NCI-H1694 treated with DMSO at 0.1 percent for 48 hours (cell line): ENCODE measurements at places on chromosomes 5 and 9.

DNA sequence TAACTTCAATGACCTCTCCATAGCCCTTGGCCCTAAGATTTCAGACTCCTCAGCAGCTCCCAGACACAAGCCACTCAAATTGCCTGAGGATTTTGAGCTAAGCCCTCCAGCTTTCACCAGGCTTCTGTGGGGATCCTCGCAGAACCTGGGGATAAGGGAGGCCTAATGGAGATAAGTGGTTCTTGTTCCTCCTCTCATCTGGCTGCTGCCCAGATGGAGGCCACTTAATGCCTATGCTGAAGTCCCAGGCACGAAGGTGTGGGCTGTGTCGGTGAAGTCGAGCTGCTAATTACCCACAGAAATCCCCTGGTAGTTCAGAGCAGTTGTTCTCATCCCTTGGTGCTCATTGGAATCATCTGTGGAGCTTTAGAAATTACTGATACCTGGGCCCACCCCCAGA is 10.3 kb upstream of the FAT2 start:
- no peak for DNase-seq

- DNase-seq = no peak
Observed at GRCh38 chr5:121758615-121759014, 93.1 kb upstream of the FTMT start.

GRCh38 chr5:38583500-38583899 is 27.1 kb upstream of the LIFR start:
- no peak for DNase-seq

DNA sequence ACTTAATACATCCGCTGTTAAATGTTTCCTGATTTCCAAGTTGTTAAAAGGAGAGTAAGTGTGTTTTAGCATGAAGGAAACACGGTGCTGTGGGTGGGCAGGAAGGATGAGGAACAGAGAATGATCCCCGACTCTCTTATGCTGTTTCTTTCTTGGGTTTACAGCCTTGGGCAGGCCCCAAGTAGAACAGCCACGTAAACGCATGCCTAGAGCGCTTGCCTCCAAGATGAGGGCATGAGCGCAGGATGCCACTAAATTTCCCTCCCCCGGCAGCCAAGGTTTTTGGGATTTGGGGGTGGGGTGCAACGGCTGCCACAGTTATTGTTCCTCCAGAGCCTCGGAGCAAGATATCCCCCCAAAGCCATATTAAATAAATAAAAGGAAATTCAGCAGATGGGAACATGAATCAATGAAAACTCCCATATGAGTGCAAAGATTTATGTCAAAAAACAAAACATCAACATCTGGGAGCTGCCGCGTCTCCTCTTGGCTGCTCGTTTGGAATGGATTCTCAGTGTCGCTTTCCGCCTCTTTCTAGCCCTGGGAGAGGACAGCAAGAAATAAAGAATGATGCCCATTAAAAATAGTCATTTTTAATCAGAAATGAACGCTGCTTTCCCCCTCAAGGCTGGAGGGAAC is 10.0 kb upstream of the DELE1 start:
- DNase-seq = no peak

DNA sequence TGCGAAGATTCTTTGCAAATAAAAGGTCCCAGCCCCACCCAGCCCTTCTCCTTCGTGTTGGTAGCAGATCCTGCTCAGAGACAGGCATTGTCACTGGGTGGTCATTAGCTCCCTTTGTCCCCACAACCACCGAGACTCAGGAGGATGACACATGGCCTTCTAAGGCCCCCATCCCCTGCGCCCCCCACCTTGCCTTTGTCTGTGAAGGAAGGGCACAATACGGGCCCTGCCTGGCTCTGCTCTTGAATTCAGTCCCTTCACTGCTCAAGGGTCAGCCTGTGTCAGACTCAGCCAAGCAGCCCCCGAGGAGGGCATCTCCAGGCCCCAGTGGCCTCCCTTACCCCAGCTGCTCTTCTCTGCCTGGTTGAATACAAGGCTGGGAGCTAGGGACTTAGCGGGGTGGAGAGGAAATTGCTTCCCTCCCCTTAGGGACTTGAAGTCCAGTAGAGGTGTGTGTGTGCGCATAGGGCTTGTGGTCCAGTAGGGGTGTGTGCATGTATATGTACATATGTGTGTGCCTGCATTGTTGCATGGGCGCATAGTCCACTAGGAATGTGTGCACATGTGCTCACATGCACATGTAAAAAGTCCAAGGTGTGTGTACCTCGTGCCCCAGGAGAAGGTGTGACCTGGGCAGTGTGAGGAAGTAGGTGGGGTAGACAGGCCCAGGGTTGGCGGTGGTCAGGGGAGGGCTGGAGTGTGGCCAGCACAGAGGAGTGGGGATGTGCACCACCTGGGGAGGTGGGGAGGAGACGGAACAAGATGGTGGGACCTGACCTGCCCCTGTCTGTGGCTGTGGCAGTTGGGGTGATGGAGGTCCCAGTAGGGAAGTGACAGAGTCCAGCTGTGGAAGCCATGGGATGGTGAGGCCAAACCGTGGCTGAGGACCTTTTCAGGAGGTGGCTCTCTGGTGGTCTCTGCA is 59.1 kb downstream of the PHF2 start:
- no peak for DNase-seq

- no peak for DNase-seq
Observed at GRCh38 chr9:76650692-76651091, 113.5 kb upstream of the PCA3 start.

DNA sequence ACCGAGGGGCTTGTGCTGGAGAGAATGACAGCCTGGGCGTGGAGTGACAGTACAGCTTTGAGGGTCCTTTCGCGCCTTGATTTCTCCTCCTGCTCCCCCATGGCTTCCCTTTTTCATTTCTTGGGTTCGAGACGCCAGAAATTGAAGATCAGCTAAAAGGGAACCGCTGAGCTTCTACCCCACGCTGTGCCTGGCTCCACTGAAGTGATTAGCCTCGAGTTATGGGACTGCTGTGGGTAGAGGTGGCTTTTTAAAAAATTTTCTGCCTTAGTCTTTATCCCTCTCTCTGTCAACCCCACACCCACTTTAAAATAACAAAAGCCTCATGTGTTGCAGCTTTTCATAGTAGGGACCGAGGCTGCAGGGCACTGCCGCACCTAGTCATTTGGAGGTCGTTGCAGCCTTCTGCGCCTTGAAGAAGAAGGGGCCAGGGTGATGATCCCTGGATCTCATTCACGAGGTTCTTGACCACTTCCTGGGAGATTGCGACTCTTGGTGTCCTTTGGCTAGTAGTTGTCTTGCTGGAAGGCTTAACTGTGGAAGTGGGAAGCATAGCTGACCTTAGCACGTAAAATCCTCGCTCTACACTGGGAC is 603 bp downstream of the PPIP5K2 start:
- DNase-seq = no peak
